Pulmonary artery endothelial cell (primary cell): ENCODE measurements at places on chromosomes 2 and 18.

DNA sequence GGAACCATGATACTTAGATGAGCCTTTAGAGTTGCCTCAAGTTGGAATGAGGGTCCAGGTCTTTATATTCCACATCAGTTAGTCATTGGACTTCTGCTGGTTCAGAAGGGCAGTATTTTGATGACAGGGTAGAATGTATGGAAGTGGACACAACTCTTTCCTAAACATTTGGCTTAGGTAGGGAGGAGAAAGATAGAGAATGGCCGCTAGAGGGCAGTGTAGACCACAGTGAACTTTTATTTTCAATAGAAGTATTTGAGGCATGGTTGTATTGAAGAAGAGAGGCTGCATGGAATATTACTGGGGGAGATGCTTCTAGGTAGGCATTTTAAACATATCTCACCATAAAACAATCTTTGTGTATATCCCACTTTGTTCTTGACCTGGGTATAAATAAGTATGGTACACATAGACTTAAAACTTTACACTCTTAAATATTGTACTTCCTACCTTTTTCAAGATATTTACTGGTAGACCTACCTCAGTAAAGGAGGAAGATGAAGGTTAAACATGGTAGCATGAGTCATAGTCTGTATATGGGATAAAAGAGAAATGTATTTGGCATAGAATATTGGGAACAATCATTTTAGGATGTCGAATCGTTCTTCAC is 497.6 kb upstream of the FAM98A start:
- DNase-seq: peak; percentile 27

- no peak for DNase-seq
These were observed 57.8 kb upstream of the CCDC141 start for GRCh38 chr2:179107737-179108136.

DNA sequence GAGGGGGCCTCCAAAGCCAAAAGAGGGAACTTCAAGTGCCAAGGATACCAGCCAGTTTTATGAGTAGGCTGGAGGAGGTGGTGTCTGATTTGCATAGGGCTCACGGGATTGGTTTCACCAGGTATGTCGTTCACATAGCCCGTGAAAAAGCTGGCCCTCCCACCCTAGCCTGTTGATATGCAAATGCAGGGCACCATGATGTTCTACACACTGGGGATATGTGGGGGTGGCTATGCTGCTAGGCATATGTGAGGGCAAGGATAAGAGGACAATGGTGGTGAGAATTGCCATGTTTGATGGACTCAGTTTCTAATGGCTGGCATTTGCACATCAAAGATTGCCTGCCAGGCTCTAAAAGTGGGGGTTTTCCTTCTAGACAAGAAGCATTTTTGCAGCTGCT is 378.6 kb downstream of the DPP10 start:
- no peak for DNase-seq

DNA sequence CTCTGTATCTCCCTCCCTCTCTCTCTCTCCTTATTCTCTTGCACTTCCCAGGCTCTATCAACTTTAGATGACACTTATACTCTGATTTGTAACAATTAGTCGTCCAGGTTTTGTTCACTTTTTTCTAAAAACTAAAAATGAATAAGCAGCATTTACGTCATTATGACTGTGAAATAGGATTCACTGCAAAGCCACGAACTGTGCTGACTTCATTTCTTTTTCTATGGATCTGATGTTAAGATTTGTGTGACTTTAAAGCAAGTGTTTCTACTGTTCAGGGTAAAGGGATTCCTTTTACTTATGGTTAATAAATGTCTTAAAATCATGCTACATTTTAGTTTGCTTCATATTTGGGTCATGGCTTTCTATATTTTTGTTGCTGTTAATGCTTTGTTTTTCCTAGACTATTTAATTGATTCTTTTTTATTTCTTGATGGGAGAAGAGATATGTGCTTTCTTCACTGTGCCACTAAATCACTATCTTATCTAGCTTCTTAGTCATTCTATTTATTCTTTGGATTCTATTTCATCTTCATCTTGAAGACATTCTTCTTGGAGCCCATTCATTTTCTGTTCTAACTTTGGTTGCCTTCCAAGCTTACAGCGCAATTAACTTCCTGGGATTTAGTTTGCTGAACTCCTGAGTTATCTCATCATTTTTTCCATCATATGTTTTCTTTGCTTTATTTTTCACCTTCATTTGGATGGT is 480.4 kb upstream of the TRIB2 start:
- DNase-seq: no peak

GRCh38 chr2:225319872-225320271 is 79.6 kb upstream of the NYAP2 start:
- DNase-seq: no peak
